LHCN-M2 (cell line): ENCODE measurements at places on chromosomes 2 and 18. TPM values are rescaled to one million over a fixed set of nuclear protein-coding genes. Genes with fewer than 3 reads are reported as not detected.

GGCX gene
- 115 and 134 TPM in 2 replicates for total RNA-seq

LAMA3 gene
- 3.3 and 4.2 TPM in 2 replicates for total RNA-seq

CCDC85A gene
- 0.57 and 1.9 TPM in 2 replicates for total RNA-seq

PRSS56 gene
- total RNA-seq, result 0.40 and 0.71 TPM in 2 replicates

ECEL1 gene
- not detected in 2 replicates for total RNA-seq

GRCh38 chr2:84017010-84017409 is 442.1 kb downstream of the SUCLG1 start:
- no peak for DNase-seq

- DNase-seq, result no peak
Observed at GRCh38 chr2:234763002-234763873, 188.6 kb upstream of the SH3BP4 start.

DNA sequence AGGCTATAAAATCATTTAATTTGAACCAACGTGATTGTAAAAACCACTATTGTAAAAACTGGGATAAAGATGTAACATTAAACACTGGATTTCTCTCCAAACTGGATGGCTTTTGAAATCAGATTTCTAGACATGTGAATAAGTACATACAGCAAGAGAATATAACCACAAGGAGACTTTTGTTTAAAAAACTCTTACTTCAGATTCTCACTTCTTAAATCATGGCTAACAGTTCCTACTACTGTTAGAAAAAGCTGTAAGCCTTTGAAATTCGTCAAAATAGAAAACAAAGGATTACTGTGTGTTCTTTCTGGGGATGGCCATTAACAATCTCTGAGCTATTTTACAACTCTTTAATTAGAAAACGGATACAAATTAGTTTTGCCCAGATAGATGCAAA is 39.4 kb upstream of the SH3BP4 start:
- DNase-seq, result no peak

- peak; percentile 16 for DNase-seq
Observed at GRCh38 chr2:163734401-163734800, 1.4 kb downstream of the FIGN start.

DNA sequence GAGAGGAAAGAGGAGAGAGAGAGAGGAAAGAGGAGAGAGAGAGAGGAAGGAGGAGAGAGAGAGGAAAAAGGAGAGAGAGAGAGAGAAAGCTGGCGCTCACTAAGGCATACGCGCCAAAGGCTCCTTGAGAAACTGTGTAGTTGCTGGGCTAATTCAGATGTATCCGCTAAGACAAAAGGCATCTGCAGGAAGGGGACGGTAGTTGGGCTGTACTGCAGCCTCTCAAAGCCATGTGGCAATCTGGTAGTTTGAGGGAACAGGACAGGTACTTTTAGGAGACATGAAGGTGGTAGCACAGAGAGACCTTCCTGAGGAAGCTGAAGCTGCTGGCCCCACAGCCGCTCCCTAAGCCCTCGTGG is 31.6 kb downstream of the THNSL2 start:
- no peak for DNase-seq

DNA sequence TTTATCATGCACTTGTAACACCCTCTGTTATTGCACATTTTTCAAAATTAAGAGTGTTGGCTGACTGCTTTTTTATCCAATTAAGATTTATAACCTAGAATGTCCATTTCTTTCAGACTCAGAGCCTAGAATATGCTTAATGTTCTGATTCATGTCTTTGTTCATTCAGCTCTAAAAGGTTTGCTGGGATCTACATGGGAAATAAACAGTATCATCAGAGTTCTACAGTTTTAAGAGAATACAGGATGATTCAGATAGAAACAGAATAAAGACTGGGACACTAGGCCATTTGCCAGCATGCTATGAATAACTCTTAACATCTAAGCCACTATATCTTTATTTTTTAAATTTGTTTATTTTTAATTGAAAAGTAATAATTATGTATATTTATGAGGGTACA is 713.7 kb upstream of the CHAC2 start:
- DNase-seq, result no peak

GRCh38 chr18:35369126-35369525 is 8.0 kb downstream of the ZNF396 start:
- DNase-seq, result no peak

DNA sequence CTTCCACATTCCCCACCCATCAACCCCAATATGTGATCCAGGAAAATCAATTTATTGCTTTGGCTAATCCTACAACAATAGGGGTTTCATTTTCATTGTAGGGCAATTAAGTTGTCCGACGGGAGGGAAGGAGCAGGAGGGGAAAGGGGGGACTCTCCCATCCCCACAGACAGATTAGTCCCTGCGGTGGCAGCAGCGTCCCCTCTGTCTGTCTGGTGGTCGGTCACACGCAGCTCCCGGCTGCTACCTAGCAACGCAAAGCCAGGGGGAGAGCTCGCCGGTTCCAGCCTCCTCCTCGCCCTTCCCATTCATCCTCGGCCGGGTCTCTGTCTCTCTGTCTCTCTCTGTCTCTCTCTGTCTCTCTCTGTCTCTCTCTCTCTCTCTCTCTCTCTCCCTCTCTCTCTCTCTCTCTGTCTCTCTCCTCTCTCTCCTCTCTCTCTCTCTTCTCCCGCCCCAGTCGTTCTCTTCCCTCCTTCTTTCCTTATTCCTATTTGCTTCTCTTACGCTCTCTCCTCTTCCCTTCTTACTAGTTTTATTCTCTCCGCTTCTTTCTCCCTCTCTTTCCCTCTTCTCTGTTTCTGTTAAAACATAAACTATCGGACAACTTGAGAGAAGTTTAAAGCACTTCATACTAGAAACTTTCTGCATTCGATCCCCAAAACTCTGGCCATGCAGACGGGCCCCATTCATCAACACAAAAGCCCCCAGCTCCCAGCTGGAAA is 1.2 kb downstream of the LRP2 start:
- DNase-seq, result no peak
